Stimulated activated CD4-positive, alpha-beta T cell treated with anti-CD3 and anti-CD28 coated beads, Interleukin-15, amount 100 ng/mL, for 1 hour (primary cell): ENCODE measurements at places on chromosomes 7 and 10.

GRCh38 chr10:15494850-15495506, 123.9 kb upstream of the FAM171A1 start:
- no peak for DNase-seq

DNA sequence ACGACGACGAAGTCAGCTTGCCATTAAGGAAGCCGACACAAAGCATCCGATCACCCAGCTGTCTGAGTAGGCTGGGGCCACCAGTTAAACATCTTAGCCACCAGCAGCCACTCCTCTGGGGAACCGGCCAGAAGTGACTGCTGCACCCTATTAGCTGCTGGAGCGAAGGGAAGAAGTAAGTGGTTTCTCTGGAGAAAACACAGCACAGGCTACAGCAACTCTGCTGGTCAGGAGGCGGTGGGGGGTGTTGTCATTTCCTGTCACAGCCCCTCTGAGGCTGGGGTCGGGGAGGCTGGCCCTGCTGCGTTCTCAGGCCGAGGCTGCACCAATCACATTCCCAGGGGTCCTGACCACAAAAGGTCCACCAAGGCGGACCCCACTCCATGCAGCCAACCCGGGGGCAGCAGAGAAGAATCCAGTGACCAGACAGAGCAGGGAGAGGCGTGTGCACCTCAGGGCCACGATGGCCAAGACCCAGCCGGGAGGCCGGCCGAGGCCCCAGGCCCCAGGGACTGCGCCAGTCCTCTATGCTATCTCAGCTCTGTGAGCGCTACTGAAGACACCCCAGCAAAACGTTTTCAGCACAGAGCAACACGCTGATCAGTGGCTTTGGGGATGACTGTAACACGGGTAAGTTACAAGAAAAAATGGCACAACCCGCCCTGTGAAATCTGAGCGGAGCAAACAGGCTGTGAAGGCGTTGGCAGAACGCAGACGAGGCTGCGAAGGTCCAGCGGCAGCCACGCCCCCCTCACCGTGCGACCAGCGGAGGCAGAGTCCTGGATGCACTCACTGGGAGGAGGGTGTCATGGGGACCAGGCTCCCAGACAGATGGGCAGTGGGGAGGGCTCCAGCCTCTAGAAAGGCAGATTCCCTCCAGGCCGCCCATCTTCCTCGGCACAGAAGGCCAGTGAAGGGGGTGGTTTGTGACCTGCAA, 24.8 kb downstream of the STK32C start:
- no peak for DNase-seq

DNA sequence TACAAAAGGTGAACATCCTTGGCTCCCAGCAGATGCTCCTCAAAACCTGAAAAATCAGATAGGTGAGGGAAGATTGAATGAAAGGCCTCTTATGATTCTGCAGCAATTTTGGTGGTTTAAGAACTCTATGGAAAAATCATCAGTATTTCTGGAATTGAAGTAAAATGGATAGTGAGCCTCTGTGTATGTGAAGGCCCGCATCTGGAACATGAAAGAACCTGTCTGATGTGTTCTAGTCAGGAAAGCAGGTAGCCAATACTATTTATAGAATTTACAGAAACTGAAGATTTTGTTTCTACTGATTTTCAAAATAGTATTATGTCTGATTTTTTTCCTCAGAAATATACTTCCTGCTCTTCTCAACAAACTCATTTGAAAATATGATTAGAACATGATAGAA, 37.3 kb downstream of the EGFR start:
- DNase-seq: no peak

DNA sequence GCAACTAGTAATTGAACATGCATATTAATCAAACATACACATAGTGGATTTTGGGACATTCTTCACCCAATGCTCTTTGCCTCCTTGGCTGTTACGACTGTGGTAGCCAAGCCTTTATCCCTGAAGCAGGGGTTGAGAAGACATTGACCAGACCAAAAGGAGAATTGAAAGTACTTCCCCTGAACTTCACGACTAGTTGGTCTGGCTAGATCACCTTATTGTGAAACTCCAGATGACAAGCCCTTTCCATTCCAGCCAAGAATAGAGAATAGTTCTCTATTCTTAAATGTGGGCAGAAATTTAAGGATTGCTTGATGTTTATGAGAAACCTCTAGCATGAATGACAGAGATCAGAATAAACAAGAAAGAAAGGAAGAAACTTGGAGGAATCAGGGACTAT, 97.0 kb downstream of the LRMDA start:
- no peak for DNase-seq

- DNase-seq: no peak
These were observed 12.9 kb upstream of the ABCA13 start for GRCh38 chr7:48158404-48158803.

DNA sequence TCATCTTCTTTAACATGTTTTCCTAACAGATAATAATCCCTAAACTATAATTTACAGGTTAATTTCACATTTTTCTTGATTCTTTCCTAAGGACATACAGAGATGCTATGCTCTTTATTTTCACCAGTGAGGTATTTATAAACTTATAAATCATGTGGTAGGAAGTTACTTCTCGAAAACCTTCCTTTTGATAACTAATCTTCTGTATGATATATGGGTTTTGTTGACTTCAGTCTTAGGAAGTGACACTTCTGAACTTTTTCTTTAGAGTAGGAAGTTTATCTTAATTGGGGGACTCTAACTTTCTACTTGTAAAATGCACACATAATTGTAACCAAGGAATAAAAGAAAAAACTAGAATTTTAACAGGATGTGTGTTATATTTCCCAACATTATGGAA, 9.8 kb upstream of the PNPLA8 start:
- no peak for DNase-seq

GRCh38 chr10:105761576-105762260, 1120.6 kb downstream of the SORCS3 start:
- no peak for DNase-seq

DNA sequence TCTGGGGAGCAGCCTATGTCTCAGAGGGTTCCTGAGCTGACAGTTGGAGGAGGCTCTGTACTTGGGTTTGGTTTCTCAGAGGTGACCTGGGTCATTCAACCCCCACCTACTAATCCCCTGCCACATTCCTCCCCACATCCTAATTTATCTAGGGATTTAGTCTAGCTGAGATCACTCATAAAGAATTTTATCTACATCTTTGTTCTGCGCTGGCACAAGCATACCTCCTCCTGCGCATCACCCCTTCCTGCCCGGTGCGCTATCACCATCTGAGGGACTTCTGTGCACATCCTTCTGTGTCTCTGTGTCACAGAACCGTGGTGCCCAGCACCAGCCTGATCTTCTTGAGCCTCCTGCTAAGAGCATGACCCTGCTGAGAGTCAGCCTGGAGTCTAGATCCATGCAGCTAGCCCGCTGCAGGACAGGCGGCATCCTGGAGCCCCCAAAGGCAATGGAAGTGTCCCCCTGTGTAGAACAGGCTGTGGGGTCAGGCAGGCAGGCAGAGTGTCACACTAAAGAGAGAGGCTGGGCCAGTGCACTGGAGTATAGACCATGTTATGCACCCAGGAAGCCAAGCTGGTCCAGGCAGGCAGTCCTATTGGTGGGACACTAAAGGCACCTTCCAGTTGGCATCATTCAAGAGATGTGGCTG, 63.6 kb downstream of the ARHGAP22 start:
- no peak for DNase-seq

DNA sequence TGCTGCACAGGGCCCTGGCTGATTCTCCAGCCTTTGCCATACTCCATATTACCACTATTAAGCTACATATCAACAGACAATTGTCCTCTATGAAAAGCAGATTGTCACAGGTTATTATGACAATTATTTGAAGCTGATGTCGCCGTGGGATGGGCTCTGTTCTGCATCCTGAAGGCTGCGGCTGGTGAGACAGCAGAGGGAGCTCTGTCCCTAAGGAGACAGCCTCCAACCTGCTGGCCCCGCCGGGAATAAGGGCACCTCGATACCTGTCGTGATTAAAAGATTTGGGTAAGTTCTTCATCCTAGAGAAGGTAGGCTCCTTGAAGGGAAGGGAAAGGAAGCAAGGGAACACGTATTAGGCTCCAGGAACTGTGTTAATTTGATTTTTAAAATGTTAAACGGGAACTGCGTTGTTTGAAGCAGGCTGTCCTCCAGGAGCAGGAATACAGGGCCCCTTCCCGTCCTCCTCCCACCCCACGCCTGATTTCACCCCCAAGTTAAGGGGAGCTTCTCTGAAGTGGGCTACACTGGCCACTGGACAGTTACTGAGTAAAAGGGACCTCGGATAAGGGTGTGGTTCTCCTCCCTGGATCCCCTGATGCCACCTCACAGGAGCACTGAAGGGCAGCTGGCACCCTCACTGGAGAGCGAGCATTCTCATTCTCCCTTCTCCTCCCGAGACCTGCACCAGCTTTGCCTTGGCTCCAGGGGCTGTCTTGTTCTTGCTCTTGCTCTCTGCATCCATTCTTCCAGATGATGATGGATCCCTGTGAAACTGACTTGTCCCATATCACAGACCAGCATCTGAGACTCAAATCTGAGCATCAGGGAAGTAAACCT, 11.8 kb upstream of the TIAL1 start:
- DNase-seq: no peak

DNA sequence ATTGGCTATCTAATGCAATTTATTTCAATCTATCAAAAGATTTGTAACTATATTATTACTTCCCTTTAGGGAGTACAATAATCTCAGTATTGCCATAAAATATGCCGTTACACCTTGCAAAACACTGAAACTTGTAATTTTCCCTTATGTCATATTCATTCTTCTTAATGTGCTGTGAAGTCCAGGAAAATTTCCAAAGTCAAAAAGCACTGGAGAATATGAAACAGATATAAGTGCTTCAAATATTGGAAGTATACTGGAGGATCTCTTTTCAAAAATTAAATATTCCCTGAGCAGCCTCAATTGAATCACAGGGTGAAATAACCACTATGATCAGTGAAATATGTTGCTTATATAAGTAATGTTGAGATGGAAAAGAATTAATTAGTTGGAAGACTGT, 356.0 kb downstream of the PPP1R3A start:
- DNase-seq: no peak

DNA sequence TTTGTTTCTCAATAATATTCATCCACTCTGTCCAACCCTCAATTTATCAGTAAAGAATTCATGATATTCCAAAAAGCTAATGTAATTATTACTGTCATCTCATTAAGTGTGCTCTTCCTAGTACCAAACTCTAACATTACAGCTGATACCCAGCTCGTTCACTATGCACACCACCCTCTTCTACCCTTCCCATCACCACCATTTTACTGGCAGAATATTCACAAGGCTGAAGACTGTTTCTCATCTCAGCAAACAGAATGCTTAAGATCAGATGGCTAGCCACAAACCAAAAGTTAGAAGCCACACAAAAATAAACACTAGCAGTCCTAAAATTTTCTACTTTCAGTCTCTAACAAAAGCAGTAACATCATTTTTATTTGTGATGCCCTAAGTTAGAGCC, 121.5 kb downstream of the SRPK2 start:
- no peak for DNase-seq

DNA sequence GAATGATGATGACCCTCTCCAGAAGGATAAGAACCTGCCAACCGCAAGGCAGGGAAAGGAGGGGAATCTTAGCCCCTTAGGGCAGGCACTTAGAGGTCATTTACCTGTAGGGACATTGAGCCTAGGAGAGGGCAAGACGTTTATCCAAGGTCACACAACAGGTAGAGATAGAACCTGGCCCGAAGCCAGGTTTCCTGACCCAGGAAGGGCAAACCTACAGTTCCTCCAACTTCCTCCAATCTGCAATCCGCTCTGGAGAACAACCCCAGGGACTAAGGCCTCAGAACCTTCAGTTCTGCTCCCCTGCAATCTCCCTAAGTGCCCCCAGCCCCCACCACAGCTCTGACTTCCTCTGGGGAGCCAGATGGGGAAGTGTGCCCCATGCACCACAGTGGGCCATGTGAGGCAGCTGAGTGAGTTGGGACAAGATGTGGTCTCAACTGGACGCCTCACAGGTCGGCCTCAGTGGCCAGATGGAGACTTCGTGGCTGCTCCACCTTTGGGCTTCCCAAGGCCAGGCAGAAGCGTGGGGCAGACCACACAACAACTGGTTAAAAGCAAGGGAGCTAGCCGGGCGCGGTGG, 1.4 kb upstream of the PSAP start:
- no peak for DNase-seq

DNA sequence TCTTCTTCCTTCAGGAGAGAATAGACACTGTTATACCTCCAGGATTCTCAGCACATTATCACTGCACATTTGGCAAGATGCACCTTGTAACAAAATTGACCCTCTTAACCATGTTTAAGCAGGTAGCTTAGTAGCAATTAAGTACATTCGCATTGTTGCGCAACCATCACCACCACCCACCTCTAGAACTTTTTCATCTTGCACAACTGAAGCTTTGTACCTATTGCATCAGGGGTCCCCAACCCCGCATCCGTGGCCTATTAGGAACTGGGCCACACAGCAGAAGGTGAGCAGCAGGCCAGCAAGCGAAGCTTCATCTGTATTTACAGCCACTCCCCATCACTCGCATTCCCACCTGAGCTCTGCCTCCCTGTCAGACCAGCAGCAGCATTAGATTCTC, 29.9 kb upstream of the SMURF1 start:
- no peak for DNase-seq

DNA sequence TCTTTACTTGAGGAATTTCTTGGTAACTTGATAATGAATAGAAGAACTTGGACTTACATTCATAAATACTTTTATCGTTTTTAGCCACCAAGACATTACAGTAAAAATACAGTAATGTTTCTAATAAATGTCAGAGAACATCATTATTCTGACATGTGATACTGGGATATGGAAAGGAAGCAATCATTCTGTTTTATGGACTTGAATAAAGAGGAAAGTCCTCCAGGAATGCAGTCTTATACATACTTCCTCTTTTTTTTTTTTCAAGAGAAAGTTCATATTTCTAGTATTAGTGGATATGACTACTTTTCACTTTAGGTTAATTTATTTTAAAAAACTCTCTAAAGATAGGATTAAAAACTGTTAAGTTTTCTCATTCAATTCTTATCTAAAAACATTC, 220.0 kb upstream of the SEMA3C start:
- DNase-seq: no peak

DNA sequence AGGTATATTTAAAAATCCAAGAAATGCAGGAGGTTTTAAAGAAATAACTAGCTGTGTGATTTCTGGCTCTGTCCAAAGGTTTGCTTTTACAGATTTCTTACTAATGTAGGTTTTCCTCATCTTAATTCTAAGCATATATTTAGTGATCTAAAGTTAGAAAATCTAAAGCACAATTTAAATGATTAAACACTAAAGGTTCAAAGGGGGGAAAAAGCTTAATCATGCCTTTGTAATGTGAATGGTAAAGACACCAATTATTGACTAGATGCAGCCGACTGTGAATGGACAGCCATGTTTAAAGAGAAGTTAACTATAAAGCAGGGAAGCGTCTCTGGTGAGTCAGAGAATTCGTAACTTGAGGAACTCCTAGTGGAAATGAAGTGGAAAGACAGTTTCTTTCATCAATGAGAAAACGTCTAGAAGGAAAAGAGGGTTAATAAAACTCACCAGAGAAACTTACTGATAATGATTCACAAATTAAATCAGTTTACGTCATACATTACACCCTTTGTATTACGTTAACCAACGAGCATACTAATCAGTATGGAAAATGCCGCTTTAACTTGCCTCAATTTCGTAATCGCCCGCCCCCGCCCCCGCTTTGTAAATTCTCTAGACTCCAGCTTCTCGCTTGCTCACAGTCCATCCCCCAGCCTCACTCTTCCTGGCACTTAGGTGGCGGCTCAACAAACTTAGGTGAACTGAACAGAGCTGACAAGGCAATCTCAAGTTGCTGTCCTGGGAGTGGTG, 1.1 kb upstream of the HBP1 start:
- DNase-seq: no peak
